CD4-positive, alpha-beta T cell treated with Interleukin-21 for 1 hour (primary cell): ENCODE measurements at places on chromosomes 3 and 15.

DNA sequence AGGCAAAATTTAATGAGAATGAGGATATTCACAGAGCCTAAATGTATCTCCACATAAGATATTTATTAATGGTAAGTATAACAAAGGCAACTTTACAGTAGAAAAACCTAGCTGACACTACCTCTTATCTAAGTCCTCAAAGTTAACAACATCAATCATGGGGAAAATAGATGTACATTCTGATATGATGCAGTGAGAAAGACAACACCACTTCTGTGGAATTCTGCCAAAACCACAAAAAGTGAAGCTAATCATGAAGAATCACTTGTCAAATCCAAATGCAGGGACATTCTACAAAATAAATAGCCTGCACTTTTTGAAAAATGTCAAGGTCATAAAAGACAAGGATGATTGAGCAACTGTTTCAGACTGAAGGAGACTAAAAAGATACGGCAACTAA is 27.5 kb upstream of the EOMES start:
- DNase-seq: no peak

GRCh38 chr3:134274571-134274970 is 23.9 kb upstream of the RYK start:
- no peak for DNase-seq

- DNase-seq: no peak
Measured at GRCh38 chr3:126907557-126907956, 75.4 kb upstream of the PLXNA1 start.

DNA sequence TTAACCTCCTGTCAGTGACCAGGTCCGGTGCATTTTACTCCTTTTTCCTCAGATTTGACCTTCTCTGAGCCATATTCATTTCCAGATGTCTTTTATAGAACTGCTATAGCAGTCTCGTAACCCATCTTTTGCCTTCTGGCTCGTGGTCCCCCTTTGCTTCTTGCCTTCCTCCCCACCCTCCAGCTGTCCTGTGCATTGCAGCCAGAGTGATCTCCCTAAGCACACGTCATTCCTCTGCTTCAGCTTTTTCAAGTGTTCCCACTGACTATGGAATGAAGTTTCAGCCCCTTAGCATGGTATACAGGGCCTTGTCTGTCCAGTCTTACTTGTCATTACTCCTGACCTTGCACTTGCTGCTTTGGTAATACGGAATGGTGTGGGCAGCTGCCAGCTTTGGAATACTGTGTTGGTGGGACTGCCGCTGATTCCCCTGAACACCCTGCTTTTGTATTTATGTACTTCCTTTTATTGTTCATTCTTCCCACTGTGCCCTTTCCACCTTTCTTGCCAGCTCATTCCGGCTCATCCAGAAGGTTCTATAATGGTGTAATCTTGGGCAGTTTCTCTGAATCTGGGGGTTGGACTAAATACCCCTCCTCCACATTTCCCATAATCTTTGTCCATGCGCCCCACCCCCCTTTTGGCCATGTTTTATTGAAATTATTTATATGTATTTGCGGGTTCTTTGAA is 38.9 kb downstream of the SLC25A26 start:
- DNase-seq: no peak

DNA sequence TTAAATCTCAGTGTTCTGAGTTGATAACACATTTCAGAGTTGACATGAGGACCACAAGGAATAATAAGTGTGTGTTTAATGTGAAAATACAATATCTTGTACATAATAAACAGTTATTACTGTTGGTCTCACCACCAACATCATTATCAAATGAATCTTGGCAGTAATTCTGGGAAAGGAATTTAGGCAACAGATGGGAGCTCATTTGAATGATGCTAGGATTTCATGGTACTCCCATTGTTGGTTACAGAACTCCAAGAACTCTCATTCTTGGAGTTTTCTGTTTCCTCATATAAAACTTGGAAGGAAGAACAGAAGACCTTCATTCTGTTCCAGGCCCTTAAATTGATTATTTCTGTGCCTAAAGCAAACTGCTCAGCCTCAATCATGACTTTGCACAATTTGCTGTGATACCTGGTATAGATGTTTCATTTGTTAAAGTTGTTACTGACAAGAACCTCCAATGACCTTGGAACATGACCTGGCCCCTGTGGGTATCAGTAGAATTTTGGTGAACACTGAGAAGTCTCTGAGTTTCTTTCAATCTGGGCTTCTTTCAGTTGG is 385.8 kb downstream of the LPP start:
- no peak for DNase-seq

DNA sequence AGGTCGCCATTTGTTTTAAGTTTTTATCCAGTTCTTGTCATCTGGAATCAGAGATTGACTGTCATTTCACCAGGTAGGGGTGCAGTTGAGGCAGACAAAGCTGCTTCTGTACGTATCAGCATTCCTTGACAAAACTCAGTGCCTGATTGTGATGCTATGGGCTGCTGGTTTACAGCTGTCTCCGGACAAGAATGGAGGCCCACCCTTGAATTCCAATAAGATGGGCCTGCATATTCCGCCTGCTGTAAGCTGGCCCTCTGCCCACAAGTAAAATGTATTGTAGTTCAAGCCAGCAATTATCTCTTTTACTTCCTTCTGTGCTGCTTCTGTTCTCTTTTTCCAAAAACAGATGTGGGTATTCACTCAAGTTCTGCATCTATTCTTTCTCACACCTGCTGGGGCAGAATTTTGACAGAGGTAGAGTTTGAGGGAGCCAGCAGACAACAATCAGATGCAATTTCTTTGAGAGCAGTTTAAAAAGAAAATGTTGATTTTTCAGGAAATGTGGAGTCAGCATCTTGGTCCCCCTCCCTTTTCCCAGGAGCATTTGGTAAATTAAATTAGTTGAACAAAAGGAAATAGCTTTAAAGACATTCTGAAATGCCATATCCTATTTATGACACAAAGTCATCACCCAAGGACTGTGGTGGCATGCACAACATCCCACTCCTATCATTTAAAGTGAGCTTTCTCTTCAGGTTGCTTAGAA is 53.5 kb downstream of the IQCH start:
- no peak for DNase-seq

GRCh38 chr15:41018534-41018933 is 65.3 kb downstream of the CHAC1 start:
- no peak for DNase-seq

GRCh38 chr3:36862076-36862755 is 82.6 kb downstream of the TRANK1 start:
- DNase-seq: no peak

- no peak for DNase-seq
Measured at GRCh38 chr3:37511463-37511920, 337.1 kb upstream of the LRRFIP2 start.

- no peak for DNase-seq
Measured at GRCh38 chr3:57530071-57530608, 14.0 kb downstream of the DNAH12 start.

DNA sequence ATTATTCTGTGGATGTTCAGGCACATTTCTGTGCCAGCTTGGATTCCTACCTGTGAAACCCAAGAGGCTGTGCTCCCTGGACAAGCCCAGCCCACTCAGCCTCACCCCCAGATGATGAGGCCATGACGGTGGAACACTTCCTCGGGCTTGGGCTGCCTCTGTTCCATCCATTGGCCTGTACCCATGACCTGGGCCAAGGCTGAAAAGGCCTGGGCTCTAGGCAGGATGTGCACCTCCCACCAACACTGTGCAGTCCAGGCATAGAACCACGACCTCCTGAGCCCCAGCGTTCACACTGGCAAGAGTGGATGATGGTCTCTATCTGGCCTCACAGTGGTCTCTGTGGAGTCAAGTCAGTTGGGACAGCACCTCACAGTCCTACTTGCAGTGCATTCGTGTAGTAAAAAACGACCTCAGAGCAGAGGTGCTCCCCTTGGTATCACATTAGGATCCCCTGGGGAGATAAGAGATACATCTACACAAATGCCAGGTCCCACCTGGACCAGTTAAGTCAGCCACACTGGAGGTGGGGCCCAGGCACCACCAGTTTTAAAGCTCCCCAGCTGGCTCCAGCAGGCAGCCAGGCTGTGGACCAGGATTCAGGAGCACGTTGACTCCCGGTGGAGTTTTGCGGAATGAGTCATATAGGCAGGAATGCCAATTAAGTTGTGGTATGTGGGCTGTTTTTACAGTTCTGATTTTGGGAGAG is 39.0 kb upstream of the IGF1R start:
- DNase-seq: no peak

GRCh38 chr3:111859061-111859973 is at the start of gene PHLDB2:
PHLDB2 (plus strand) TSS chr3:111859265; CDS start chr3:111884078, 24,813 bp downstream.
- DNase-seq: peak; percentile 69

GRCh38 chr15:89656116-89656815 is 999 bp upstream of the KIF7 start:
- DNase-seq: no peak

GRCh38 chr3:37800022-37800551 is 61.6 kb upstream of the CTDSPL start:
- DNase-seq: no peak

- DNase-seq: no peak
Measured at GRCh38 chr15:70093481-70094319, 4.0 kb downstream of the TLE3 start.

DNA sequence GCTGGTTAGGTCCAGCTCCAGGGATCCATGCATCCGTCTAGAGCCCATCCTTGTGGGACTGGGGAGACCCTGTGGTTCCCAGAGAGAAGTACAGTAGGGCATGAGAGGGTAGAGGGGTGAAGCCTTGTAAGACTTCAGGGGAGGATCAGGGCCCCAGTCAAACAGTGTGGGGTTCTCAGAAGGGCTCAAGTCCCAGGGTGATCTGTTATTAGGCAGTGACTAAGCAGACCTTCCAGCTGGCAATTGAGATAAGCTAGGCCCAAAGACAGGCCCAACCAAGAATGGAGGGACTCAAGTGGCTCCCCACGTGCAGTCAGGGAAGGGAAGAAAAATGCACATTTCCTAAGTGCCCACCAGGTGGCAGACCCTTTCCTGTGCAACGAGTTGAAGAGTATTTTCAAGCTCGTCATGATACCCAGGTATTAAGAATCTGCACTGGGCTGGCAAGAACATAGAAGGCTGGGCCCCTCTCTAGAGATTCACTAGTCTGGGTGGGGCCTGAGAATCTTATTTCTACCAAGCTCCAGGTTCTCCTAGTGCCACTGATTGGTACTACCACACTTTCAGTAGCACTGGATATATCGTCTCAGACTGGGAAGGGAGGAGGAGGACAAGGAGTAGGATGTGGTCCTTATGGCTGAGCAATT is 240.8 kb downstream of the NR1D2 start:
- DNase-seq: peak; percentile 4

GRCh38 chr15:83248151-83249029 is 36.1 kb downstream of the BNC1 start:
- peak; percentile 52 for DNase-seq

GRCh38 chr3:12957824-12958792 is 115.1 kb downstream of the IQSEC1 start:
- DNase-seq: no peak

- no peak for DNase-seq
Measured at GRCh38 chr15:72865486-72865885, 81.9 kb upstream of the ADPGK start.

GRCh38 chr3:13017361-13018042 is 55.7 kb downstream of the IQSEC1 start:
- no peak for DNase-seq

DNA sequence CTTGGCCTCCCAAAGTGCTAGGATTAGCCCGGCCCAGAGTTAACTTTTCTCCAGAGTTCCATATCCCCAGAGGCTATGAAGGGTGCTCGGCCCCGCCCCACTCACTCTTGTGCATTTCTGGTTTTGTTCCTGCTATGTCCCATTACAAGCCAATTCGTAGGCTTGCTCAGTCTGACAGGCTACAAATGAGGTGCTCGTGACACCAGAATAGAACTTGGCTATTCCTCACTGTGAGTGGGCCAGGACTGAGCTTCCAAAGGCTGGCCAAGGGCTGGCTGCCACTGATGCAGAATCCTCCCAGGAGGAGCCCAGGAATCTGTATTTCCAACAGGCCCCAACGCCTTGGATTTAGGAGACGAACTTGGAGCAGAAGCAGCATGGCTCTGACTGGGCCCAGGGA is 282.7 kb upstream of the C2CD4B start:
- no peak for DNase-seq

GRCh38 chr3:140761076-140761639 is 83.3 kb downstream of the TRIM42 start:
- no peak for DNase-seq
